ENCODE measurements at places on chromosomes 2 and 18.

DNA sequence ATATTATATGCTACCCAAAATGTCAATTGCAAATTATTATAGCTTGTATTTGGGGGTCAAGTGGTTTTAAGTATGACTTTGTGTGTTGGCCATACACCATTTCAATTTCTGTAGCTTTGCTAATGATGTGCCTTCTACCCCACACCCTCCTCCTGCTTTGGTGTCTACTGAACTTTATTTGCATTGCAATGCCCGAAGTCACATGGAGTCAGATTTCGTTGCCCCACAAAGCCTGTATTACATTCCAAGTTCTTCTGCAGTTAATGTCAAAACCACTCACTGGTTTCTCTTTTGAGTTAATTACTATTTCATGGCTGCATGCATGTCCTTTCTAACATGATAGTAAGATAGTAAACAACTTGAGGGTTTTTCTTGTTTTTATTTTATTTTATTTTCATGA, 528.9 kb downstream of the RIT2 start:
- no peak for DNase-seq

DNA sequence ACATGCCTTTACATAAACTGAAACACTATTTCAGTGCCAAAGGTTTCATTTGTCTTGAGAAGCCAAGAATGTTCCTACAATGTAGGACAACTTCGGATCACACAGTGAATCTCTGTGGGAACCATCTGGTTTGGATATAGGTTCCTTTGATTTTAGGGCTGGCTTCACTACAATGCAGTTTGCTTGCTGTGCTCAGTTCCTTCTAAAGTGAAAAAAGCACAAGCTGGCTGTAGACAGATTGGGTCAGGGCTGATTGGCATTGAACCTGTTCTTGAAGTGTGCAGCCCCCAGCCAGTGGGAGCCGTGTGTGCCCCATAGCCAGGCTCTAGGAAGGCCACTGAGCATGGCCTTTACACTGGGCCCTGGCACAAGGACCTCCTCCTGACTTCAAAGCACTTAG, 167.9 kb upstream of the HNRNPA3 start:
- DNase-seq = no peak

DNA sequence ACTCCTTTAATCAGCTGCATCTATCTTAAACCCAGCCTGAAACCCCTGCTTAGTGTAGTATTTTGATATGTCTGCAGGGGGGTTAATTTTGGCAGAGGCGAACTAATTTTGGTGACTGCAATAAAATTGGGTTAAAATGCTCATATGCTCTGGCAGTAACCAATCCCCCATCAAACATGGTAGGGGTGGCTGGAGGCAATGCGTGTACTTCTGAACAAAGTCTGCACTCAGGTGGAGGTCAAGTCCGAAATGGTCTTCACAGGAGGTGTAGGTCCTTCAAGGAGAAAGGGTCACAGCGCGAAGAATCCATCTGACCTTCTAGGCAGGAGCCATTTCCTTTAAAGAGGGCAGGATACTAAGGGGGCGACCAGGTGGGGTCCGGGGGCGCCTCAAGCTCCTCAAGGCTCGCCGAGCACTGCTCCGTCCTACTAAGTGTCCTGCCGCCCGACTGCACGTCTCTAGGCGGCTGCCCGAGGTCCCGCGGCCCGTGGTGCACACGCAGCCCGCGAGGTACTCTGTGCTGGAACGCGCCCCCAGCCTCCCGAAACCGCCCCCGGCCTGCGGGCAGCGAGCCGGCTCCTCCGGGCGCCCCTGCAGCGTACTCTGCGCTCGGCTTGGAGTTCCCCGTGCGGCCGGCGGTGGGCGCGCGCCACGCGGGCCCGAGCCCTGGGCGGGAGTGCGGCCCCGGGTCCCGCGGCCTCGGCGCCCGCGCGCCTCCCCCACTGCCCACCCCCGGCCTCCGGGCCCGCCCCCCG, 1.7 kb upstream of the LDLRAD4 start:
- no peak for DNase-seq

DNA sequence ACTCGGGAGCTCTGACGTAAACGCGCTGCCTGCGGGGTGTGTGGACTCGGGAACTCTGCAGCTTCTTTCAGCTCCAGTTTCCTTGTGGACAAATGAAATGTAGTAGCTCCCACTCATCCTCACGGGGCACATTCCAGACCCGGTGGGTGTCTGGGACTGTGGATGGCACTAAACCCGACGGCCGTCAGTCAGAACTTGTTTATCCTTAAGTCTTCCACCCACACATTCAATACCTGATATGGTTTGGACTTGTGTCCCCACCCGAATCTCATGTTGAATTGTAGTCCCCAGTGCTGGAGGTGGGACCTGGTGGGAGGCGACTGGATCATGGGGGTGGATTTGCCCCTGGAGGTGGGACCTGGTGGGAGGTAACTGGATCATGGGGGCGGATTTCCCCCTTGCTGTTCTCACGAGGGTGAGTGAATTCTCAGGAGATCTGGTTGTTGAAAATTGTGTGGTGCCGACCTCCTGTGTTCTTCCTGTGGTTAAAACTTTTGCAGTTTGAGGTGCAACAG, 81.2 kb upstream of the SNTG2 start:
- no peak for DNase-seq

GRCh38 chr2:74532222-74532621, 2.5 kb downstream of the HTRA2 start:
- no peak for DNase-seq

DNA sequence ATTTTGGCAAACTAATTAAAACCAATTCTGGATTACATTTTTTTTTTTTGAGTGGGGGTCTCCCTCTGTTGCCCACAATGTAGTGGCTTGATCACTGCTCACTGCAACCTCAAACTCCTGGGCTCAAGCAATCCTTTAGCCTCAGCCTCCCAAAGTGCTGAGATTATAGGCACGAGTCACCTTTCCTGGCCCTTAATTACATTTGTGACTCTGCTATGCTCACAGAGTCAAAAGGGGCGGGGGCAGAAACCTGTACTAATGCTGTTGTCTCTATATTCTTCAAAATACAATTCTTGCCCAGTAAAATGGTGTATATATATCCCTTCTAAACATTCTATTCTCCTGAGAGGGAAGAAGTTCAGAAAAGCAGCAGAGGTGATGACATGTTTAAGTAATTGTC, 23.2 kb downstream of the PRKD3 start:
- DNase-seq = no peak
